Sigmoid colon (tissue), 7 donors: ENCODE measurements at places on chromosomes 13 and 19.

- no peaks in the 10 kb centered on the region for H3K27me3 ChIP-seq
- no peaks in the 10 kb centered on the region for H3K36me3 ChIP-seq
- H3K4me1 ChIP-seq = no peaks in the 10 kb centered on the region
- no peak for DNase-seq
Observed at GRCh38 chr13:43905435-43906031, 25.8 kb downstream of the LACC1 start.

DNA sequence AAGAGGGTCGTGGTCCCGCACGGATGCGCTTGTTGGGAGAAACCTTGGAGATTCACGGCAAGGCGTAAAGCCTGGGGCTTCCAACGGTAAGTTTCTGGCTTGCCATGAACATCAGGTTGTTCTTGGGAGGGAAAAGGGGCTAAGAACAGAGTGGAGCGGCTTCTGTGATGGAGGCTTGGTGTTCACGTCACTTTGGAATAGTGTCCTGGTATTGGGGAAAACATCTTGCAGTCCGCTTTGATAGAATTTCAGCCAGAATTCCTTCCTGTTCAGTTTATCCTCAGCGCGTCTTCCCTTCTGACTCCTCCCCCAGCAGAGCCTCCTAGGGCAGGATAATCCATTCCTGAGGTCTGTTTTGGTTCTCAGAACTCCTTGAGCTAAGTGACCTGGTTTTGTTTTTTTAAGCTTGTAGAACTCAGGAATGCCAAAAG is 2.0 kb downstream of the KCTD15 start:
- DNase-seq = no peak
- H3K27me3 ChIP-seq = no peaks in the 10 kb centered on the region
- H3K27ac ChIP-seq = peak overlapping the region; percentile 94
- peaks cover 6% of the 10 kb centered on the region for H3K36me3 ChIP-seq
- no peaks in the 10 kb centered on the region for H3K4me1 ChIP-seq
- H3K4me3 ChIP-seq = peak overlapping the region; percentile 55

DNA sequence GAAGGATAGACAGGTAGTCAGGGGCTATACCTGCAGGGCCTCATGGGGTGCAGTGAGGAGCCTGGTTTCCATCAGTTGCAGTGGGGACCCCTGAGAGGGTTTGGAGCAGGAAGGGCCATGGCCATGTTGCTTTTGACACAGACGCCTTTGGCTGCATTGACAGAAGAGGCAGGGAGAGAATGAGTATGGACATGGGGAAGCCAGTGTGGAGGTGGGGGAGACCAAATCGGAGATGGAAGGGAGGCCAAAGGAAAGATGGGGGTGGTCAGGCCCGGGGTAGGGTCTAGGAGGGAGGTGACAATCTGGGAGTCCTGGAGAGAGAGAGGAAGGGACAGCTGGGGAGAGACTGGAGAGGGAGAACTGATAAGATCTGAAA is 1.3 kb downstream of the HSD11B1L start:
- H3K4me1 ChIP-seq = peaks cover 23% of the 10 kb centered on the region
- no peaks in the 10 kb centered on the region for H3K27me3 ChIP-seq
- H3K36me3 ChIP-seq = peaks cover 10% of the 10 kb centered on the region

DNA sequence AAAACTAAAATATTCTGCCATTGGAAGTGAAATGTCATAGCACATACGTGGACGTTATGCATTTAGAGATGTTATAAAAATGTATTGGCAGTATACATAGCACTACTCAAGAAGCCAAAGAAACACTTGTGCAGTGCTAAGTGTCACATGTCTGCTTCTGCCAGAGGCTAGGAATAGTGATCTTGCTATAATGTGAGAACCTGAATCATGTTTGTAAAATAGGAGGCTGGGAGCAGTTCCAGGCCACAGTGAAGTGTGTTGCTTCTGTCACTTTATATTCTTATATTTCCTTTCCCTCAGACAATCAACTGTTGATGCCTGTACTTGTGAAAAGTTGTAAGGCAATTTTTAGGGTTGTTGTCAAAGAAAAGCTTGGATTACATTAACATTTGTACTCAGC is 3.4 kb downstream of the TRAPPC2B start:
- no peak overlapping the region for H3K27ac ChIP-seq
- H3K4me3 ChIP-seq = no peak overlapping the region

DNA sequence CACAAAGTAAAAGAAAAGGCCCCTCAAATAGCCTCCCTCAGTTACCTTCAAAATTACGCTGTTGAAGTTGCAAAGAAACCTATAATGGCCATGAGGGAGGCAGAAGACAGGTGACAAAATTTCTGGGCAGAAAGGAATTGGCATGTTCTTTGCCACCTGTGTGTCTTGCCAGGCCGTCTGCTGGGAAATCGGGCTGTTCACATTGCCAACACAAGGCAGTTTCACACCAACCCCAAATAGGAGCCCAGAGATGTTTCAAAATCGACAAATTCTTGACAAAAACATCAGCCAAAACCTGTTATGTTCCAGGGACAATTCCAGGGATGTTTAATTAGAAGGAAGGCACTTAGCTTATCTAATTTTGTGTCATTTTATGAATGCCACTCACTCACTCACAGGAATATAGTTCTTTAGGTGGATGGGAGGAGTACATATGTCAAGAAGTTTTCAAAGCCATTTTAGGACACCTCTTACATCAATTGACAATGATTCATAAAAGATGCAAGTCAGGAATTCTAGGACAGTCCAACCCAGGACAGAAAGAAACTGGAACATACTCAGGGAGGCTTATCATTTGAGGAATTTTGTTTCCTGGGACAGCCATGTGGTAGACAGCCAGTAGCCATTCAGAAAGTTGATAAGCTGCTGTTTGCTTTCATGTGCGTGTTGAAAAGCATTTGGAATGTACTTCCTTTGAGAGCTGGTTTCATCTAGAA is 164.5 kb downstream of the RGCC start:
- H3K27me3 ChIP-seq = no peaks in the 10 kb centered on the region
- H3K36me3 ChIP-seq = no peaks in the 10 kb centered on the region
- H3K4me1 ChIP-seq = peaks cover 30% of the 10 kb centered on the region
- peak overlapping the region; percentile 66 for H3K27ac ChIP-seq
- no peak overlapping the region for H3K4me3 ChIP-seq
- no peak for DNase-seq

DNA sequence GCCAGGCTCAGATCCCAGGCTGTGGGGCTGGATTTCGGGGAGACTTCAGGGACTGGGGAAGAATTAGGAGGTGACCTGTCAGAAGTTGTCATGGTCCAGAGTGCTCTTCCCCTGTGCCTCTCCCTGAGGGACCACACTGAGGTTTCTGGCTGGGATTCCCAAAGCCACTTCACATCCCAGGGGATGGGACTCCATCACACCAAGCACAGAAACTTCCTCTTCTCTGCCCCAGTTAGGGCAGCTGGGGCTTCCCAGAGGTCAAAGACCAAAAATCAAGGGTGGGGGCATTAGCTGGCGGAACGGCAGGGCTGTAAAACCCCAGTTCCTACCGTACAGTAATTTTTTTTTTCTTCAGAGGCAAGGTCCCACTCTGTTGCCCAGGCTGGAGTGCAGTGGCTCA is 7.4 kb downstream of the FCER2 start:
- no peak overlapping the region for H3K27ac ChIP-seq
- DNase-seq = no peak
- H3K4me3 ChIP-seq = no peak overlapping the region
- H3K36me3 ChIP-seq = no peaks in the 10 kb centered on the region

DNA sequence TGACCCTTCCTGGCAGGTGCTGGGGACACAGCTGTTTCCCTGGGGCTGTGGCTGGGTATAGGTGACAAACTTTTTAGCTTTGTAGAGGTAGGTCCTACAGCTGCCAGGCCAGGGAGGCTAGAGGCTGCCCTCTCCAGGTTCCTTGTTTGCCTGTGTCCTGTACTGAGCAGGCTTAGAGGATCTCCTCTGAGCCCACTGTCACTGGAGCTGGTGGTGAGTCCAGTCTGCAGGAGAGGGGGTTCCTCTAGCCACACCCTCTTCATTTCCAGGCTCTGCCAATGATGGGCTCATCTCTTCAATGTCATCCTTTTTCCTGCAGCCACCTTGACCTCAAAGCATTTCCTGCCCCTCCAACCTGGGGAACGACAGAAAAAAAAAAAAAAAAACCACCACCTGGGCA is 12.6 kb upstream of the RAB11B start:
- H3K36me3 ChIP-seq = no peaks in the 10 kb centered on the region
- DNase-seq = peak; percentile 29
- no peaks in the 10 kb centered on the region for H3K27me3 ChIP-seq
- no peak overlapping the region for H3K27ac ChIP-seq
- H3K4me3 ChIP-seq = no peak overlapping the region

DNA sequence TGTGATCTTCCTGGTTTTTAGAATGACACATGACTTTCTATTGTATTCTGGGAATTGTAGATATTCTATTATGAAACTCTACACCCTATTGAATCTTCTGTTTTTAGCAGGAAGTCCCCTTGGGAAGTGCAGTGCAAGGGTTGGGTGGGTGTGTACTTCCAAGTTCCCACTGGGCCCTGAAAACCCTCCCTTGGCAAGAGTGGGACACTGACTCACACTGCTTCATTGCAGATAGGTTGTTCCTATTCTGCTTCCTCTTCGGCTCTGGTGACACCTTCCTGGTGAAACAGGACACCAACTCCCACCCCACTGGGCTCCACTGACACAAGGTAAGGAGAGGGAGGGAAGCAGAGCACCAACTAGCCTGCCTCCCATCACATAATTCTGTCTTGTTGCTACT is 121.8 kb downstream of the KCTD12 start:
- H3K27ac ChIP-seq = peak overlapping the region; percentile 51
- DNase-seq = peak; percentile 84
- no peaks in the 10 kb centered on the region for H3K27me3 ChIP-seq
- no peak overlapping the region for H3K4me3 ChIP-seq
